ENCODE measurements at places on chromosomes 2 and 18.

DNA sequence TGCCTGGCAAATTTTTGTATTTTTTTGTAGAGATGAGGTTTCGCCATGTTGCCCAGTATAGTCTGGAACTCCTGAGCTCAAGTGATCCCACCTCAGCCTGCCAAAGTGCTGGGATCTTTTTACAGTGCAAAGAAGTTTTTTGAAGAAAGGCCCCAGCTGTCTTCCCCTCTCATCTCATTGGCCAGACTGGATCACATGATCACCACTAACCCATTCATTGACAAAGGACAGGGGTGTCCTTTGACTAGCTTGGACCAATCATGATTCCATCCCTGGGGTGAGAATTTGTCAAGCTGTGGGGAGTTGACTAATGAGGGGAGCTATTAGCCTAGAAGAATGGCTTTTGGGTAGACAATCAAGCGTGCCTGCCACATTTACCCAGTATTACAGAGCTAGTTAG is 232.9 kb upstream of the TANK start:
- no peak for DNase-seq

DNA sequence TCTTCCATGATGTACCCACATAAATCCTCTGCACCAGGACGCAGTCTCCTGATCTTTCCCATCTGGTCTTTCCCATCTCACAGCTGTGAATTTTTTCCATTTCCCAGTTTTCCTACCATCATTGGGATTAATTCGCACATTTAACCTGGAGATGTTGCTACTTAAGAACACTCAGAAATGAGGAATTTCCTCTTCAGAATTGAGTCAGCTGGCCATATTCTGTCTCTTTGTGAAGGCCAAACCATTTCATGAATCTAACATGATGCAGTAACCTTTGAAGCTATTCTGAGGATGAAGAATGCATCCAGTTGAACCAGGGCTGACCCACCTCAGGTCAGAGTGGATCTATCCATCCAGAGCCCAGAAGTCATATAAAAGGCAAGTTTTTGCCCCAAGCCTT is 326.8 kb downstream of the SETBP1 start:
- DNase-seq: no peak

- no peak for DNase-seq
These were observed 80.8 kb downstream of the TWIST2 start for GRCh38 chr2:238928520-238929241.

GRCh38 chr2:5756272-5756671 is 64.1 kb downstream of the SOX11 start:
- DNase-seq: no peak

- DNase-seq: peak; percentile 51
These were observed 68.6 kb downstream of the NABP1 start for GRCh38 chr2:191746346-191747169.

- DNase-seq: no peak
These were observed 25.4 kb upstream of the TANK start for GRCh38 chr2:161134547-161135518.

GRCh38 chr18:3572761-3573160 is 122.8 kb downstream of the TGIF1 start:
- no peak for DNase-seq

- no peak for DNase-seq
These were observed 55.5 kb downstream of the MTHFD2 start for GRCh38 chr2:74253971-74254310.

DNA sequence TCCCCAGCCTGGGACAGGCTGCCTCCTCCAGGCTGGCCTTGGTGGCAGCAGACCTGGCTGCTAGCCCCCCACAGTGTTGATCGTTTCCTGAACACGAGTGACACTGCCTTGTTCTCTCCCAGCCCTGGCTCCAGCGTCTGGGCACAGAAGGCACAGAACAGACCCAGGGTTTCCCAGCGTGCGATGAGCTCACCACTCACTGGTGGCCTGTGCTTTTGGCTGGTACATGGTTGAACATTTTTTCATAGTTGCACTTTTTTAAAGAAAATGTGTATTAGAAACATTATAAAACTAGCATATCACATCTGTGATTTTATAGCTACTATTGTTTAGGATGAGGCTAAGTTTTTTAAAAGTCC is 40.9 kb downstream of the SCTR start:
- DNase-seq: no peak

- no peak for DNase-seq
These were observed 8.4 kb upstream of the CREG2 start for GRCh38 chr2:101395545-101396315.

DNA sequence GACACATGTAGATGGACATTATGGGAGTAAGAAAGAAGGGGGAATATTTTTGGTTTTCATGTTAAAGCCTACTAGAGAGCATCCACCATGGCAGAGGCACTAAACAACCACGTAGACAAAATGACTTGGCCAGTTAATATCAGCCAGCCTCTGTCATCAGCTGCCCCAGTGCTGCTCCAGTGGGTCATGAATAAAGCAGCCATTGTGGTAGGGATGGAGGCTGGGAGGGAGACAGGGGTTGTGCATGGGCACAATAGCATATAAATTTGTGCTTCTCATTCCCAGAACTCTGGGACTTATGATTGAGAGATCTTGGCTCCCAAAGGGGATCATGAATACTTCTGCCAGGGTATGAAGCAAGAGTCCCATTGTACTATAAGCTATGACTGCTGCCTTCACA is 31.1 kb upstream of the CXCR4 start:
- DNase-seq: no peak

DNA sequence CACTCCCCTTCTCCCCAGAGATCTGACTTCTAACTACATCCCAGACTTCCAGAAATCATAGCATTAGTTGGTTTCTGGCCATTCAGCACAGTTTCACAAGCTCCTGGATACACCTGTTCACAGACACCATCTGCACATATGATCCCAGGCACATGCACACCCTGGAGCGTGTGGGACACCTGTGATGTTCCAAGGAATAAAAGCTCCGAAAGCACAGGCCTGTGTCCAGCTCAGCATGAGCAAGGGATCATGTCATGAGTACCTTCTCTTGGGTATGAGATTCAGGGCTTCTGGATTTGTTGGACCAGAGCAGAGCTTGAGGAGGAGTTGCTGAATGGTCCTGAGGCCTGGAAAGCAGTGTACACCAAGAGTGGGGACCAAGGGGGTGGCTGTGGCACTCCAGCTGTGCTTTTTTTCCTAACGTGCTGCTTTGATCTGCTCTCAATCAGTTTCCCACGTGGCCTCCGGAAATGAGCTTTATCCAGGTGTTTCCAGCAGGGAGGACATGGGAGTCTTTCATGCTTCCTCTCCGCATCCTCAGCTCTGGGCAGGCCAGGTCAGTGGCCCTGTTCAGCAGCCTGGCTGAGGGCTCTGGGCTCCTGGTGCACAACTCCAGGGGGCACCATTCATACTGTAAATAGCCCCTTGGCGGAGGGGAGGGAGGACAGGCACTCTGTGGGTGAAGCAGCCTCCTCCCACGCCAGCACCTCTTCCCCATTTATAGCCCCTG is 1.8 kb downstream of the DYSF start:
- no peak for DNase-seq

GRCh38 chr18:55048892-55049291 is 89.6 kb upstream of the CCDC68 start:
- no peak for DNase-seq

Measured in BJ (cell line).